ENCODE measurements at places on chromosomes 1 and 21. TPM values are rescaled to one million over a fixed set of nuclear protein-coding genes. Genes with fewer than 3 reads are reported as not detected.

Gene KRTAP21-3
- total RNA-seq, result not detected

DNA sequence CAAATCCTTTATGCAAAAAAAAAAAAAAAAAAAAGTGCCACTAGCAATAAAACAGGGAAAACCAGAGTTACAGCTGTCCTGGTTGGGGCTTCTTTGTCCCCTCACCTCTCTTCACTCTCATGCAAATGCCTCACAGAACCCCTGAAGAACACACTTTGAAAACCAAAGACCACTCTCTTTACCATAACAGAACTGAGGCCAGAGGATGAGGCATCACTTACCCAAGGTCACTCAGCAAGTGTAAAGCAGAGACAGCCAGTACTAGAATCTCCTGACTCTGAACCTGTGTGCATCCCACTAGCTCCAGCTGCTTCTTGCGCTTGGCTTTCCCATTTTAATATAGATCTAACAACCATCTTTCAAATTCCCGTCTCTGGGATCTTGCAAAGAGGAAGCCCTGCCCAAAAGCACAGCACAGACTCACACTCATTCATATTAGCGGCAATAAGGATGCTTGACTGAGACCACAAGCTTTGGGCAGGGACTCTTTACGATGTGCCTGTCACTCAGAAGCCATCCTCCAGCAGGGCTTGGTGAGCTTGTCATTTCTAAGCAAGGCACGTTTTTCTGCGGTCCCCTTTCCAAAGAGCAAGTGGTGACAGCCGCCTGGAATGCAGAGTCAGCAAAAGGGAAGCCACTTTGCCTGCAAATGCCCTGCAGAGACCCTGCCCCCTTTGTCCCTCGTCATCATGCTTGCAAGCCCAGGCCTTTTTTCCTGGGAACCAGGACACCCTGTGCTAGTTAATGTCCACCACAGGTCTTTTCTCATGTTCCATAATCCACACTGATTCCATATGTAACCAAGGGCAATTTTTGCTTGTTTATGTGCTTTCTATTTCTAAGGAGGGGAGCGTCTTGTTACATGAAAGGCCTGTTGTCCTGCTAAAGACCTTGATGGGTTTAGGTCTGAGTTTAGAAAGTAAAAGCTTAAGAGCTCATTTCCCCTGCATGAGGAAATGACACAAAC is 76.5 kb upstream of the NFIA start:
- no peak for DNase-seq

DNA sequence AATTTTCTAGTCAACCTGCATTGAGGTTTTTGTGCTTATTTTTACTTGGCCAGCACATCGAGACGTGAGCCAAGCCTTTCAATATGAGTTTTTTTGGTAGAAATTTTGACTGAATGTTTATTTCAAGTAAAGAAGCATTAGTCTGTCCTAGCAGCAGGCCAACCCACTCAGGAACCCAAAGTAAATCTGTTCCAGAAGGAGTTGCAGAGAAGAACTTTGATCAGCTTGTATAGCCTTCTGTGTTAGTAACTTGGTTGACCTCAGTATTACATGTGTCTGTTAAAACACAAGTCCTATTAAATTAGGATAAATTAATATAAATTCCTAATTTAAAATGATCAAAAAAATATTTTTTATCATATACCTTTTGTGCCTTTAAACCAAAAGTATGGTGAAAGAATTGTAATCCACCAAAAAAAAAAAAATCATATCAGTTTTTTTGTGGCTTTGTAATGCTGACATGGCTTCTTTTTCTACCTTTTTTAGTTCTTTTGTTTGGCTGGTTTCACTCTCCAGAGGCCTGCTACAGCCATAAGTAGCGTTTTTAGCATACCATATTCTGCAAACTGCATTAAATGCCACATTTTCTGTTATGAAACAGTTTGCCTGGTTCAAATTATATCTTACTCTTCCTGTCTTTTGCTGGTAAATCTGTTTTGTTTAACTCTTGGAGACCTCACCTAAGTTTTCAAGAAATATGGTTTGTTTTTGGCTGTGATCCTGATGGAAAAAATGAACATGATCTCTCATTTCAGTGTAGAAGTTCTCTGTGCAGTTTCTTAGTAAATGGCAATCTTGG is 39.5 kb downstream of the ATF6 start:
- DNase-seq, result no peak

GRCh38 chr1:199404976-199405375 is 622.5 kb upstream of the NR5A2 start:
- DNase-seq, result no peak

Gene INSRR
- total RNA-seq, result 0.72 TPM

DNA sequence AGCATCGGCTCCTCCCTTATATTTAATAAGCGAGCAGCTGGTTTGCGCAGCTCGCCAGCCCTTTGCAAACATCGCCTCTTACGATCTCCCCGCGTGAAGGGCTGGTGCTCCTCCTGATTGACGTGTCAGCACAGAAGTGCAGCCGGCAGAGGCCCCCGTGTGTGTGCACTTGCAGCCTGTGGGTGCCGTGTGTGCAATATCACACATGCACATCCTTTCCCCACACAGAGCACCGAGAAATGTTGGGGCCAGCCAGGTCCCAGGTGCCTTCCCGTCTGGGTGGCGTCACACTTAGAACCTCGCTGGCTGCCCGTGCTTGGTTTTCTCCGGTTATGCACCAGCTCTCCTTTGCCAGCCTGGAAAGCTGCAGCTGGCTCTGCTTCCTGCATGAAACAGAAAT is 126.6 kb upstream of the AJAP1 start:
- DNase-seq, result no peak

DNA sequence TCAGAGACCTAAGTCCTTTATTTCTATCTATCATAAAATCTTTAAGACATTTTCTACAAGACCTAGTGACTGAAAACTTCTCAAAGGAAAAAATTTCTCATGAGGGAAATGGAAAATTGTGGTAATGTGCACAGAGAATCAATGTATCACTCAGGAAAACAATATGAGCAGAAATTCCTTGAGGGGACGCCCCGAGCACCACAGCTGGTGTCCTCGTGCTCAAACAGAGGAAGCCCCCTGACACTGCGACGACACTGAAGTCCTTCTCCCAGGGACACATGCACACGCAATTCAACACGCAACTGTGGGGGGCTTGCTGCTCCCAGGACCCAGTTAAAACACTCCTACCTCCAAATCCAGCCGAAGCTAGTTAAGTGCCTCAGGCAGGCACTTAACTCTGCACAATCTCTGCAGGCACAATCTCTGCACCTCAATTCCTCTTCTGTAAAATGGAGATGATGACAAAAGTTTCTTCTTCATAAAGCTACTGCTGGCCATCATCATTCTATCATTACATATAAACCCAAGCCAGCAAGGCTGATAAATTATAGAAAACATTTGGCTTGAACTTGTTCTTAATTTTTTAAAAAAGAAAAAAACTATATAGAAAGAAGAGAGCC is 16.0 kb downstream of the ZBTB17 start:
- no peak for DNase-seq

DNA sequence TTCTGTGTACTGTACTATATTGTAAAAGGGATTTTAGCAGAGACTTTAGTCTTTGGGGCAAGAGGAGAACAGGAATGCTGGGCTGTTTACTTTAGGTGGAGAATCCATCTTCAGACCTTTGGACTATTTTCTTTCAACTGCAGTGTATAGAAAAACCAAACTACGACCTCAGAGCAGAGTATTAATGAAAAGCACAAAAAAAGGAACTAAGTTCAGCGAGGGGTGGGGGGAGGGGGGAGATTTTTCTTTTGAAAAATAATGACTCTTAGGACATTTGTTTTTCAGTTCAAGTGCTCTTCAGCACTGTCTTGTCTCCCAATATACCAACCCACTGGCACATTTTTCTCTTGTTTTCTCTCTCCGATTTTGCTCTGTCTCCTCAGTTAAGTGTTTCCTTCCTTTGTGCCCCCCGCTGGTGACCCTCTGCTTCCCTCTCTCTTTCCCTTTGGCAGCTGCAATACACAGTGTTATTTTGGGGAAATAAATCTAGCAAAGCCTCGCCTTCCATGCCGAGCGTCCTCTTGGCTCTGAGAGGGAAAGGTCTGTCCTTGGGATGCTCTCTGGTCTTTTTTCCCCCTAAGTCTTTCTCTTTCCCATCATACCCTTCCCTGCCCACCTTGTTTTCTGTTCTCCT is 44.8 kb downstream of the ACP6 start:
- no peak for DNase-seq

- no peak for DNase-seq
These were observed 4.4 kb upstream of the ATXN7L2 start for GRCh38 chr1:109479311-109479710.

- no peak for DNase-seq
These were observed 97.9 kb upstream of the EDN2 start for GRCh38 chr1:41582351-41582750.

DNA sequence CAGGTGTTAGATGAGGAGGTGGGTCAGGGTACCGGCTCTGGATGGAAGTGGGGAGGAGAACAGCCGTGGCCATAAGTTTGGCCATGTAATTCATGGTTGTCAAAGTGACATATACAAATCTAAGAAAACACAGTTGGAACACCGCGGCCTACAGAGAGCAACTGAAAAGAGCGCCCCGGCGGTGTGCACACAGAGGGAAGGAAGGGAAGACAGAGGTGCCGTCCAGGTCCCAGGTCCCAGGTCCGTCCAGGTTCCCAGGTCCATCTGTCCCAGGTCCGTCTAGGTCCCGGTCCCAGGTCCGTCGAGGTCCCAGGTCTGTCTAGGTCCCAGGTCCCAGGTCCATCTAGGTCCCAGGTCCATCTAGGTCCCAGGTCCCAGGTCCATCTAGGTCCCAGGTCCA is 4.5 kb upstream of the MRPL20 start:
- peak; percentile 19 for DNase-seq

GRCh38 chr1:50110656-50111055 is 1.9 kb downstream of the ELAVL4 start:
- DNase-seq, result no peak

- DNase-seq, result no peak
These were observed 14.8 kb upstream of the FAM163A start for GRCh38 chr1:179728271-179728670.

Gene CFHR3
- not detected for total RNA-seq

DNA sequence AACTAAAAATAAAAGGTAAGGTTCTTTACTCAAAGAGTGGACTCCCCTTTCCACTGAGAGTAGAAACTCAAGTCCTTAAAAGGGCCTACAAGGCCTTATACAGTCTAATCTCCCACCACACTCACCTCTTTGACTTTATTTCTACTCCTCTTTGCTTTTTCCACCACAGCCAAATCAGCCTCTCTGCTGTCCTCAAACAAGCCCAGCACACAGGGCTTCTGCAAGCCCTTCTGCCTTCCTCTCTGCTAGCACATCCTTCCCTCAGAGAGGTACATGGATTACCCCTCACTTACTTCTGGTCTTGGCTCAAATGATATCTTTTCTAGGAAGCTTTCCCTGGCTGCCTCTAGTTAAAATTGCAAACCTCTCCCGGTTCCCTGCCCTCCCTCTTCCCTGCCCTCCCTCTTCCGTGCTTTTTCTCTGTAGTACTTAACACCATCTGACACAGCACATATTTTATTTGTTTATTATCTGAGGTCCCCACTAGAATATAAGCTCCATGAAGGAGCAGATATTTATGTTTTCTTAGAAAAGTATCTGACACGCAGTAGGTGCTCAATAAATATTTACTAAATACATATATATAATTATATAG is 1.7 kb downstream of the LYST start:
- DNase-seq, result no peak

- DNase-seq, result no peak
These were observed 103.5 kb downstream of the RPE65 start for GRCh38 chr1:68346188-68346808.

DNA sequence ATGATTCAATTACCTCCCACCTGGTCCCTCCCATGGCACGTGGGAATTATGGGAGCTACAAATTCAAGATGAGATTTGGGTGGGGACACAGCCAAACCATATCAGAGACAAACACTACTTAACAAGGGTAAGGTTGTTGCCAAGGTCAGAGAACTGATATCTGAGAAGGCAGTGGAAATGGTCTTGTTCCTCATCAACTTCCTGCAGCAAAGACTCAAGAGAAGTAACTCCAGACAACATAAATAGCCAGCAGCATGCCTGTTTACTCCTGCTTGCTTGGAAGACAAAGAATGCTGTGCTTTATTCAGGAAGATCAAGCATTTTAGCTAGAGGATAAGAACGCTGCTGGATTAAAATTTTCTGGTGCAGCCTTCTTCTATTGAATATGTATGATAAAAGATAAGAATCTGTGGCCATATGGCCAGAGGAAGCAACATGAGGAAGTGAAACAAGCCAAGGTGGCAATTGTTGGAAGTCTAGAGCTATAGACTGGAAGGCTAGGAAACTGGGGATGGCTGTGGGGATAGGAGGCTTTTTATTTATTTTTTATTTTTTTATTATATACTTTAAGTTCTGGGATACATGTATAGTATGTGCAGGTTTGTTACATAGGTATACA is 36.4 kb downstream of the DDAH1 start:
- no peak for DNase-seq

Gene CLCNKB
- 2.1 TPM for total RNA-seq

Gene LAMC2
- total RNA-seq, result 3.7 TPM

DNA sequence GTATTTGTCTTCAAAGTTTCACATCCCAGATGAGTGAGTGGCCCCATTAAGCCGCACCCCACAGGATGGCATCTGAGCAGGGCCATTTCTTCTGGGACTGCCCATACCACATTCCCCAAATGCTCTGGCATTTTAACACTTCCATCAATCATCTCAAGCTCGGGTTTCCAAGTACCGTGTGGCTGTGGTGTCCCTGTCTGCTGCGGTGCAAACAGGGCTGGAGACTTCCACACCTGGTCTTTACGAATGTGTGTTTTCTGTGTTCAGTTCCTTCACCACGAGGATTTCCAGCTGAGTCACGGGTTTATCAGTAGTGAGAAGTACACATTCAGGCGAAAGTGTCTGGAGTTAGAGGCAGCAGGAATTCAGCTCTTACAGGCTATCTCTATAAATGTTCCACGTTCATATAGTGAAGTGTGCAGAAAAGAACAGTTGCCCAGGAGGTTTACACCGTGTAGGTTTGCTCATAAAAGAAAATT is 195.2 kb downstream of the RHOU start:
- DNase-seq, result no peak

Gene KRTAP21-2
- not detected for total RNA-seq

DNA sequence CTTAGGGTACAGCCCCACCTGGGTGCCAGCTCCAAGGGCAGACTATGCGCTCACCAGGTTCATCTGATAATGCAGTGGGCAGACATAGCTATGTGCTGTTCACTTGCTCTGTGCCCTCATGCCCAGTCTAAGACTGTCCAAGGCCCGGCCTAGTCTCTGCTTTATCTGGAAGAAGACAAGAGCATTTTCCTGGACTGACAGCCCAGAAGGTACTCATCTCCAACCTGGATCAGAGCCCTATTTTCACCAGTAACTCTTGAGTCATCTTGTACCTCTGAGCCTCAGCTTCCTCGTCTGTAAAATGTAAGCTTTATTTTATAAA is 28.5 kb upstream of the LRRC8C start:
- DNase-seq, result no peak

Gene C4BPA
- total RNA-seq, result not detected

Gene HSD11B1
- 2.8 TPM for total RNA-seq

All from left ventricle myocardium superior (tissue), 1 donor.